ENCODE measurements at places on chromosomes 3 and 15.

DNA sequence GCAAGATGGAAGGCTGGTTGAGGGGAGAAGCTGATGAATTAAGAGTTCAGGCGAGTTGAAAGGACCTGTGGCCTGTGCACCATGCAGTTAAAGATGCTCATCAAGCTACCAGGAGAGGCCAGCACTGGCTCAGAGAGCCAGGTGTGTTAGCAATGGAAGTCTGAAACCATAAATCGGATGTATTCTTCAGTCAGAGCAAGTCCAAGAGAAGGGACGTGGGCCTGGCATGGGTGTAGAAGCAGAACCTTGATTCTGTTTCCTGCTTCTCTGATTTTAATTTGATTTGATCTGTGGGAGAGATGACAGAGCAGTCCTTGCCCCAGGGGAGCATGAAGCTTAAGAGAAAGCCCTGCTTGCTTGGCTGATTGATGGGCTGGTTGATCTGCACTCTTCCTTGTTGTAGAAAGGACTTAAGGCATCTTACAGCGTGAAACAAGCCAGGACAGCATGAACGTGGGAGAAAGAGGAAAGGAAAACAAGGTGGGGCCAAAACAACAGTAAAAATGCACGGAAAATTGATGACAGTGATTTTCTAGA is 10.9 kb downstream of the TM6SF1 start:
- no peak for DNase-seq

- DNase-seq = no peak
Observed at GRCh38 chr3:146044046-146044445, 116.9 kb downstream of the PLOD2 start.

GRCh38 chr3:14672588-14672987 is 2.4 kb upstream of the C3orf20 start:
- DNase-seq = no peak

- no peak for DNase-seq
Observed at GRCh38 chr15:75994220-75994619, 18.0 kb downstream of the NRG4 start.

- DNase-seq = no peak
Observed at GRCh38 chr15:48890375-48890972, 12.5 kb downstream of the EID1 start.

DNA sequence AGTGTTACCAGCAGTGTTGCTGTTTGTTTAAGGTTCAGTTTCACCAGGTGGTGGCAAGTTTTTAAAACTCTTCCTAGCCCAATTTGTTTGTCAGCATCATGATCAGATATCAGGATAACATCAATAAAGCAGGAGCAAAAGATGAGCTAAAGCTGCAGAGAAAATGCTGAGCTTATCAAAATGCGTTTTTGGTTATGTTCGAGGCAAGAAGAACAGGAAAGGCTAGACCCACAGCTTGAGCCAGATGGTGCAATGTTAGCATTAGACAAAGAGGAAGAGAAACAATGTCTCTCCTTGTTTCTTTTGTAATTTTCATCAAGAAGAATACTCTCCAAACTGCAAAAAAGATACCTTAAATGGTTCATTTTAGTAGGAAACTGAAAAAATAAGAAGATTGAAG is 66.2 kb downstream of the THRB start:
- no peak for DNase-seq

Data from cardiac muscle cell (in vitro differentiated cells and primary cell).